ENCODE measurements at places on chromosomes 3 and 15.

DNA sequence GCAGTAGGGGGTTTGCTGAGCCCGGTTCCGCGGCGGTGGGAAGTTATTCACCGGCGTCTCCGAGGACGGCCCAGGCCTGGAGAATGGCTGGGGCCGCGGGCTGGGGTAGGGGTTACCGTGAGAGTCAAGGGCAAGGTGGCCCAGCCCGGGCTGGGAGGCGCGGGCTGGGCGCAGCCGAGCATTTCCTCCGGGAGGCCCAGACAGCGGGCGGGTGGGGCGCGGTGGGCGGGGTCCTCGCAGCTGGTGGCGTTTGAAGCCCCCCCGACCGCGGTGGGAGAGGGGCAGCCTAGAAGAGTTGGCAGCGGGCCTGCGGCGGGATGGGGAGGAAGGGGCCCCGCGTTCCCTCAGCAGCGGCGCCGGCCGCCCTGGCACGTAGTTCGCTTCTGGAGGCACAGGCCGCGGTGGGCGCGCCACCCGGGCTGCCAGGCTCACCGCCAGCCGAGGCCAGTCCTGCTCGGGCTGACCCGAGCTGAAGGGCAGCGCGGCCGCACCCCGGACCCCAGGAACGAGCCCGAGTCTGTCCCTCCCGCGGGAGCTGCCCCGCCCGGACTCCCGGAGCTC is 960 bp upstream of the KLF13 start:
- peak; percentile 59 for DNase-seq

DNA sequence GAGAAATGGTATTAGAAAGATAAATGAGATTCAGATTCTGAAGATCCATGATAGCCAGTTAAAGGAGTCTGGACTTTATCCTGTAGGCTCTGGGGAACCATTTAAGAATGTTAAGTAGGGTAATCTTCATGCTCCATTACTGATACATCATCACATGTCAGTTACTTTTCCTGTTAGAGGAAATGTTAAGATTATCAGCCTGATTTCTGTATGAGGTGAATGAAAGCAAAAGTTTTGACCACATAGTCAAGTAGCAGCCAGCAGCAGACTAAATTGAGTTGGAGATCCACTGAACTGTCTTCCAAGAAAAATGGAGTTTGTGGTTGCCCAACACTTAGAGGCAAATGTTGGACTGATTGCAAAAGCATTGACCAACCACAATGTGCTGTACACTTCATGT is 4.7 kb upstream of the COPB2 start:
- no peak for DNase-seq

GRCh38 chr15:63633312-63633711 is 36.1 kb downstream of the FBXL22 start:
- no peak for DNase-seq

GRCh38 chr3:178520451-178520850 is 15.8 kb upstream of the KCNMB2 start:
- no peak for DNase-seq

- DNase-seq, result no peak
Measured at GRCh38 chr3:148372206-148372875, 325.4 kb upstream of the AGTR1 start.

DNA sequence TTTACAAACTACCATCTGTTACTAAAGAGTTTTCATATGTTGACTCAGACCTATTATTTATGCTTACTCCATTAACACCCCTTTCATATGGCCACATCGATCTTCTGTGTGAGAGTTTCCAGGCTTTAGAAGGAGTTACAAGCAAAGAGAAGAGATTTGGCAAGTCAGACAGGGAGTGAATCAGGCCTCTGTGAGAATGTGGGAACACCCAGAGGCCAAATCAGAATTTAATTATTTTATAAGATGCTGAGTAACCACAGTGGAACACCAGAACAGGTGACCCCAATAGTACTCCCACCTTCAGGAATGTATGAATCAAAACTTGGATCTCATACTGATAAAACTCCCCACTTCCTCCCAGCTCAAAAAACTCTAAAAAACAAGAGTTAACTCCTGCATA is 42.0 kb downstream of the IFT57 start:
- DNase-seq, result no peak

DNA sequence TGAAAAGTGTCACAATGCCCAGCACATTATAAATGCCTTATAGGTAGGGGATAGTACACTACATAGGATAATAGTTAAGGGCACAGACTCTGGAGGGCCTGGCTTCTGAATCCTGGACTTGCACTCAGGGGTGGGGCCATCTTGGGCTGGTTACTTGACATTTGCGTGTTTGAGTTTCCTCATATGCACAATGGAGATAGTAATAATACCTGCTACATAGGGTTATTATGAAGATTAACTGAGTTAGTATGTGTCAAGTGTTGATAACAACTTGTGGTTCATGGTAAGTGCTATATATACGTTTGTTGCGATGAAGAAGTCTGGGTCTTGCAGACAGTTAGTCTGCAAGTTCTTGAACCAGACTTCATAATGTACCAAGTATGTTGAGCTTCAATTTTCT is 37.0 kb downstream of the MITF start:
- no peak for DNase-seq

GRCh38 chr15:36977659-36978058 is 122.7 kb downstream of the MEIS2 start:
- DNase-seq, result no peak

DNA sequence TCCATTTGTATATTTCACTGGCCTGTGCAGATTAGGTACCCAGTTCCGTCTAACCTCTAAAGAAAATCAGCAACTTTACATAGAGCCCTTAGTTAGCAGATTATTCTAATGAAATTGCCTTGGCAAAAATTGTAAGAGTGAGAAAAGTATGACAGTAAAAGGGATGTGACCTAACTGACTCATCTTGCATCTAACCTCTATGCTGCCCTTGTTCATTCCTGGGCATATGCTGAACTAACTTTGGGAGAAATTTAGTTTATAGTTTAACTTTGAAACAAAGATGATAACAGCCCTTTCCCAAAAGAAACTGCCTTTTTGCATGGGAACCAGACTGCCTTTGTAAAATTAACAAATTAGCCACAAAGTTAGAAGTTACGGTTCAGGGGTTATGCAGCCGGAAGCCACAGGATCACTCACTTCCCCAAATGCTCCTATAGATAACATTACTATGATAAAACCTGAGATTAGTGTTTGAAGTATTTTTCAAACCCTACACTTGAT is 839.8 kb upstream of the ALCAM start:
- no peak for DNase-seq

GRCh38 chr3:137217733-137218132 is 259.9 kb downstream of the IL20RB start:
- DNase-seq, result no peak

- DNase-seq, result no peak
Measured at GRCh38 chr3:51374456-51374855, 10.6 kb upstream of the MANF start.

DNA sequence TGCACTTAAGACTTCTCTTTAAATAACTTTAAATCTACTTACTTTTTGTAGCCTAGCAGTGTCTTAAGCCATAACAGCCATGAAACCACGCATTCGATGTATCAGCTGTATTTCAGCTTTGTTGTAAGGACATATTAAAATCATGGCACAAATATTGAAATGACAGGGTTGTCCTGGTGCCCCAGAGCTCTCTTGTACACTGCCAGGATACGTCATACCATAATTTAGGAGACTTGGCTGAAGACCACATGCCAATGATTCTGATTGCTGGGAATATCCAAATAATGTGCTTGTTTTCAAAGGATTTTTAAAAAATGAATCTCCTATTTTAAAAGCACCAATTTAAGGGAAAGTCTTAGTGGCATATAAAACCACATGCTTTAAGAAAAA is 265.4 kb downstream of the SLCO3A1 start:
- DNase-seq, result no peak

DNA sequence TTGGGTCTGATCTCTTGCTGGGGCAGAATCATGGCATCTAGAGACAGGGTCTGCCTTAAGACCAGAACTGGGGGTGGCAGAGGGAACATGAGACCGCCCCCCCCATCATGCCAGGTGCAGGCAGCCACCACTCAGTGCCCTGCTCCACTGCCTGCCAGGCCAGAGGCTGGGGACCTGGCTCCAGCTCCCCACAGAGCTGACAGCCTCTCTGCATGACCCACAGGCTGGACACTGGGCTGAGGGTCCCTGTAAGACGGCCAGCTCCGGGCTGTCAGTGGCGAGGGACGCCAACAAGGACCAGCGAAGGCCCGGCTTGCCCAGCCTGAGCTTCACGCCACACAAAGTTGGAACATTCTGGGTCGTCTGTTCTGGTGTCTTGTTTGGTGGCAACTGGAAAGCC is 145.6 kb downstream of the NSMCE3 start:
- no peak for DNase-seq

DNA sequence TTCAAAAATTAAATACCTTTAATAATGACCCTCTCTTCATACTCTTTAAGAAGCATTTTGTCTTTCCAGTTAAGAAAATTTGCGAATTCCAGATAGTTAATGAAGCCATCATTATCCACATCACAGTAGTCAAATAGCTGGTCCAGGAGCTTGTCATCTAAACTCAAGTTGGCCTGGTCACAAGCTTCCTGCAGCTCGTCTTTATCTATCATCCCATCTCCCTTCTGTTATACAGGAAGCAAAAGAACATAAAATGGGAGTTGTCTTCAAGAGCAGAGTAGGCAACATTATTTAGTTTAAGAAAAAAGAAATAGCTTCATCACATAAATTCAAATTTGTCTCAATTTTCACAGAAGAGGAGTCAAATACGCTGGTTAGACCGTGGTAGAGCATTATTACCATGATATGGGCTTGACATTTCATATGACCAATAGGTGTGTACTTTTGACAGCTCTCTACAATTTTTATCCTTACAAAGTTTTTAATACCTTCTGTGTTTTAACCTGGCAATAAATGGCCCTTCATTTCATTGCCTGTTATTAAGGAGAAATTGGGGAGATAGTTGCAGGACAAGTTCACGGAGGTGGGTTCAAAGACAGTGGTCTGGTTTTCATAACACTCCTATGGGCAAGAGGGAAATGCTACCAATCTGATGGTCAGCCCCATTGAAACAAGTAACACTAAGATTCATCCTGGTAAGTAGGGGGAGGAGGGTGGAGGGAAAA is 45.4 kb downstream of the EFHB start:
- DNase-seq, result no peak

- DNase-seq, result no peak
Measured at GRCh38 chr3:53035825-53036619, 9.9 kb downstream of the SFMBT1 start.

Measured in caudate nucleus (tissue), 63 donors.